ENCODE measurements at places on chromosomes 3 and 15.
A peak's percentile ranks its signal among the peaks of the same experiment; 100 is the strongest.

- DNase-seq = no peak
Observed at GRCh38 chr15:57892181-57892580, 173.3 kb downstream of the ALDH1A2 start.

DNA sequence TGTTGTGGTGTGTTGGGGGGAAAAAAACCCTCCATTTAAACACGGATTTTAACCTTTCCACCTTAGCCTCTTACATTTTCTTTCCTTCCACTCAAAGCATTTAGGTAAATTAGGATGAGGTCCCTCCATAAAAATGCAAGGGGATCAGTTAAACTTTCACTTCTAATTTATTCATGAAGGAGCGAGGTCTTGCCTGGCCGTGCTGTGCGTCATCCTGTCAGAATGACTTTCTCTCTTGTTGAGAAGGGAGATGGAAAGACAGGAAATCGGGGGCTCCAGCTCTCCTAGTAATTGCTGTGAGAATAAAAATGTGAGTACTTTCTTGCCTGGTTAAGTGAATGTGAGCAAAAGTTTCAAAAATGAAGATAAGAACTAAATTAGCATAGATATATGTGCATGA, 962.3 kb upstream of the NR2F2 start:
- no peak for DNase-seq

- no peak for DNase-seq
Observed at GRCh38 chr15:89958107-89958805, 42.9 kb upstream of the ZNF710 start.

GRCh38 chr15:34259566-34259965, 34.8 kb downstream of the EMC4 start:
- DNase-seq = no peak

DNA sequence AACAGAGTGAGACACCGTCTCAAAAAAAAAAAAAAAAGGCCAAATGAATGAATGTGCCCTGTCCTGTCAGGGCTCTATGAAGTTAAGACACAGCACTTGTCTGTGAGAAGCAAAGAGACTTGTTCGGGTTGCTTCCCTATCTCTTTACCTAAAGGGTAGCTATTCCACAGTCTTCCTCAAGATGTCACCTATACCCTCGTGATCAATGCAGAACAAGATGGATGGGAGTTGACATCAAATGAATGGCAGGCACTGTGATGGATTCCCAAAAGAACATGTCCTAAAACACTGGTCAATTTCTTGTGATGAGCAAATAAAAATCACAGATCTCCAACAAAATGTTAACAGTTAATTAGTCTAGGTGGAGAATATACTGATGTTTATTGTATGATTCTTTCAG, 9.5 kb downstream of the TADA3 start:
- no peak for DNase-seq

- DNase-seq = peak; percentile 1
Observed at GRCh38 chr3:120244834-120245225, 40.2 kb downstream of the GPR156 start.

DNA sequence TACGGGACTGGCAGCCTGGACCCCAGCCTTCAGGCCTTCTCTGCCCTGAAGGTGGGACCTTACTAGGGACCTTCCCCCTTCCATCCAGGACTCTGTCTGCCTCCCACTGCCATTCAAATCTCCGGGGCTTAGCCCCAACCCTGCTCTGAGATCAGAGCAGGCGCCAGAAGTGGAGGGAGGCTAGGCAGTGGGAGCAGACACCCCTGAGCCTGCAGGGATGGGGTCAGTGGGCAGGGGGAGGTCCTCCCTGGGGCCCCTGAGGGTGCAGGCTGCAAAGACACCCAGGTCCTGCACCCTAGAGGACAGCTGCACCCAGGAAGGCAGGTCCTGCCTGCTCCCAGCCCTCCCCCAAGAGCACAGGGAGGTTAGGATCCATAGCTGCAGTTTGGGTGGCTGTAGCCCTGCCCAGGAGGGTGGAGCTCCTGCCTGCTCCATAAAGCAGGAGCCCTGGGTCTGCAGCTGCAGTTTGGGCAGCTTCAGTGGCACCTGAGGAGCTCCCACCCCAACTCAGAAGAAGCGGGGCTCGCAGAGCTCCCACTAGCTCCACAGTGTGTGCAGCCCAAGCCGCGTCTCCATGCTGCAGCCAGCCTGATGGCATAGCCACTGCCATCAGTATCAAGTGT, 8.1 kb upstream of the POC1A start:
- DNase-seq = no peak

GRCh38 chr3:42099020-42099765, 8.0 kb downstream of the TRAK1 start:
- no peak for DNase-seq

GRCh38 chr3:77563012-77563411, 523.1 kb downstream of the ROBO2 start:
- DNase-seq = no peak

DNA sequence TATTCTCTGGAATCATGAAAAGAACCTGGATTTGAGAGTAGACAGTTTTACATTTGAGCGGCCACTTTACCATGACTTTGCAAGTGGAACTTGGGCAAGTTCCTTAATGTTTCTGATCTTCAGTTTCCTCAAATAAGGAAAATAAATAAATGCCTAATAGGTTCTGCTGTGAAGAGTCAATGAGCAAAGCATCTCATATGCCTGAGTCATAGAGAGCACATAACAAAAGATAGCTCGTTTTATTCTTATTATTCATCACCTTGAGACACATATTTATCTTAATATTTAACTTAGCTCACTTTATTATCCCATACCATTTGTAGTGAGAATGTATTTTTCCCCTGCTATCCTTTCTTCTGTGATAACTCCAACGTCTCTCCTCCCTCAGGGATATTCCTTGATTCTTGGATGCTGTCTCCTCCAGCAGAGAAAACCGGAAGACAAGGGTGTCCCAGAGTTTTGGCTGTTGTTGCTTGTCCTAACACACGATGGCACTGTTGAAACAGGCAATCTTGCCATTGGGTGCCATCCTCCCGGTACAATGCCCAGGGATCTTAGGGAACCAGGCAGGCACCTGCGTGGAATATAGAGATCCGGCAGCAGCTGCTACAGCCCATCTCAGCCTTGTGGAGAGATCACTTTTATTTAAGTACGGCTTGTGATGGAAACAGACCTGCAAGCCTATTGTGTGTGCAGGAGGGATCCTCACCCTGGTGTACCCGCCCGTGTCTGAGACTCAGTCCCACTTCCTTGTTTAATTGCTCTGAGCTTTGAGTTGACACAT, 33.3 kb upstream of the VPS33B start:
- peak; percentile 54 for DNase-seq

DNA sequence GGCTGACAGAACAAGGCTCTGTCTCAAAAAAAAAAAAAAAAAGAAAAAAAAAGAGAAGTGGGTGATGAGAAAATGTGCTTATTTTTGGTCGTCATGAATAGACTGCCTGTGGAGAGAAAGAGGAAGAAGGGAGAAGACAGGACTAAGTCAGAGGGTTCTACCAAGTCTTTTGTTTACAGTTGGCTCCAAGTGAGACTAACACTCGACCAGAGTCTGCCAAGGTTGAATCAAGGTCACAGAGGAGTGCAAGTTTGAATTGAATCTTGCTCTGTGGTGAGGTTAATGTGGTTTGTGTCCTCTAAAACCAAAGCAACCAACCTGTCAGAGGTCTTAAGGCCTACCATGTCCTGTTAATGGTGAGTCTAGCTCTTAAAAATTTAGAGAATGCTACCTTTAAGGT, 334.1 kb upstream of the GRM7 start:
- DNase-seq = no peak

- DNase-seq = no peak
Observed at GRCh38 chr3:155069729-155070128, 10.4 kb upstream of the MME start.

DNA sequence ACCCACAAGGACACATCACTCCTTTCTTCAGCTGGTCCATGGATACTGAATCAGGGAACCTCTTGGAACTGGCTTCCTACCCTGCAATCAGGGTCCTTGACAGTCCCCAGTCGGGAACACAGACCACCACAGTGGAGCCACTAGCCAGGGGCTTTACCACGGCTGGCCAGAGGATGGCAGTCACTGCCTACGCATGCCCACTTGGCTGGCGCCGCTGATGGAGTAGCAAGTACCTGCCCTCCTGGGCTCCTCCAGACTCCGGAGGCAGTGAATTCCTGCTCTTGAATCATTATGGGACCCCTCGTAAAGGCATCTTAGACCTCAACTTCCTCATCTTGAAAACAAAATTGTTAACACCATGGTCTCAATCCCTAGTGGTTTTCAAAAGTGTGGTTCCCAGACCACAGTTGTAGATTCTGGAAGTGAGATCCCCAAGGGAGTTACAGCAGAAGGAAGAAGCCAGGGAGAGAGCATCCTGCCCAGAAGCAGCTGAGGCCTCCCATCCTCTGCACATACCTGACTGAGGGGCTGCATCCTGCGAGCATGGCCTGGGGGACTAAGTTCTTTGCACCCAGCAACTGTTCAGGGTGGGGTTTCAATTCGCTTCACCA, 9.1 kb upstream of the SKIC8 start:
- peak; percentile 34 for DNase-seq

DNA sequence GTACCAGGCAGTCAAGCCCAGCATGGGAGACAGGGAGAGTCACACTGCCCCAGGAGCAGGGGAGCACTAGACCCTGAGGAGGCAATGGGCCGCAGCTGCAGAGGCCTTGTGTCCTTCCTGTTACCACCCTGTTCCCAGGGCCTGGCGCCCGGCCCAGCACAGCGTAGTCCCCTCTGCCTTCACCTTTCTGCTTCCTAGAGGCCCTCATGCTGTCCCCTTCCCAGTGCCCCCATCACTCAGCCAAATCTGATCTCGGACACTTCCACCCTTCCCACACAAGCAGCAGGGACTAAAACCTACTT, 6.9 kb upstream of the TBC1D2B start:
- DNase-seq = no peak
